ENCODE measurements at places on chromosomes 6 and 20. TPM values are rescaled to one million over a fixed set of nuclear protein-coding genes. Genes with fewer than 3 reads are reported as not detected.
A peak's percentile ranks its signal among the peaks of the same experiment; 100 is the strongest.

The KIF6 gene
- total RNA-seq: 0.19 TPM

- DNase-seq: no peak
These were observed 23.6 kb upstream of the TCFL5 start for GRCh38 chr20:62885046-62885895.

The SEL1L2 gene
- total RNA-seq: not detected

The SUMO4 gene
- 5.3 TPM for total RNA-seq

GRCh38 chr6:1076531-1077459 lies 235.1 kb upstream of the FOXQ1 start:
- no peak for DNase-seq

DNA sequence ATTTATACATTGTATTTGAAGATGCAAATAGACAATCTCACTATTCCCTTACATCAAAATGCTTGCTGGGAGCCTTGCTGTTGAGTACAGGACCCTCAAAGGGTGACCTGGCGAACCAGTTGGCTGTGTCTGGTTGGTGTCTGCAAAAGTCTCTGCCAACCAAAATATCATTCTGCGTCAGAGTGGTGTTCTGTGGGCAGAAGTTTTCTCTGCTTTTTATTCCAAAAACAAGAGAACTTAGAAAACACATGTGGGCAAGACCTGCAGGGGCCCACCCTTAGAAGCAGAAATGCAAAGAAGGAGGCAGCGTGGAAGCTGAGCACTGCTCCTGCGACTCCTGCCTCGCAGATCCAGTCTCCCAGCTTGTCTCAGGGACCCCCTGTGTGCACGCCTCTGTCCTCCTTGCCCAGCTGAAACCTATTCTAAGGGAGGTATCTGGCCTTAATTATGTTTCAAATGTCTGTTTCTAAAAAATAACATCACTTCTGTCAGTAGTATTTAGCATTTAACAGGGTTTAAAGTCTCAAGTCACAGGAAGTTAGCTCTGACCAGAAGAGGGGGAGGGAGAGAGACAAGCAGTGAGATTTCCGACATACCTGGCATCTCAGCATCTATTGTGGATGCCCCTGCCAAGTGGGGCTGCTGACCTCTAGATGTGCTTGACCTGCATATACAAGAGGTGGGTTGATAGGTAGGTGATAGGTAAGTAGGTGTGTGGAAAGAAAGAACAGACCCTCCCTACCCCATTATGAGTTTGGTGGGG lies 101.3 kb downstream of the SASH1 start:
- DNase-seq: no peak

The AURKA gene
- total RNA-seq: 4.1 TPM

- DNase-seq: no peak
These were observed 1.0 kb downstream of the TGM2 start for GRCh38 chr20:38164069-38164468.

GRCh38 chr6:27865850-27866356 lies 46.3 kb downstream of the OR2B2 start:
- no peak for DNase-seq

DNA sequence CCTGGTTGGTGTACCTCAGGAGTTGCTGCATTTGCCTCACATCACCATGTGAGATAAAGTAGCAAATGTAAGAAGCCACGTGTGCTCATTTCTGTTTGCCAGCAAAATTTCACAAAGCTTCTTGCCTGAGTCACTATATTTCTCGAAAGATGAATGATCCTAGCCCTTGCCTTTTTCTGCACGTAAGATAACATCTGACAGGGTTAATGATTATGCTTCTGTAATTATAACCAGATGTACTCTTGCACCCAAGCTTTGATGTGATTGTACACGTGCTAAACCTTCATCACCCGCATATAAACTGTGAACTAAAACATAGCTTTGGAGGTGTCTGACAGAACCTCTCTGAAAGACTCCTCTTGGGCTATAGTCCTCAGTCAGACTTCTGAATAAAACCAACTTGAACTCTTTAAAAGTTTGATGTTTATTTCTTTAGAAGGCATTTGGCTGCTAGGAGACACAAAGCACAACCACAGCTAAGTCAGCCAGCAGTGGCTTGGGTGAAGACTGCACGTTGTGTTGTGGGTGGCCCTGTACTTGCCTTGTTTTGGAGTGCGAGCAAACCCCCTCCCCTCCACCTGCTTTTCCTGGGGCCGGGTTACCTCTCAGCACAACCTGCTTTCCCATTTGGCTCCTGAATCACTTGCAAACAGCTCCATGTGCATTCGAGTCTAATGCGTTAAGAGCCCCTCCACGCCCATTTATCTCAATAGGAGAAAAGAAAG lies 19.3 kb downstream of the PROKR2 start:
- DNase-seq: no peak

- no peak for DNase-seq
These were observed 115.6 kb upstream of the HCRTR2 start for GRCh38 chr6:55058682-55059081.

GRCh38 chr20:56187534-56188165 lies 60.9 kb upstream of the MC3R start:
- no peak for DNase-seq

- no peak for DNase-seq
These were observed 214.6 kb upstream of the CNR1 start for GRCh38 chr6:88380618-88381288.

DNA sequence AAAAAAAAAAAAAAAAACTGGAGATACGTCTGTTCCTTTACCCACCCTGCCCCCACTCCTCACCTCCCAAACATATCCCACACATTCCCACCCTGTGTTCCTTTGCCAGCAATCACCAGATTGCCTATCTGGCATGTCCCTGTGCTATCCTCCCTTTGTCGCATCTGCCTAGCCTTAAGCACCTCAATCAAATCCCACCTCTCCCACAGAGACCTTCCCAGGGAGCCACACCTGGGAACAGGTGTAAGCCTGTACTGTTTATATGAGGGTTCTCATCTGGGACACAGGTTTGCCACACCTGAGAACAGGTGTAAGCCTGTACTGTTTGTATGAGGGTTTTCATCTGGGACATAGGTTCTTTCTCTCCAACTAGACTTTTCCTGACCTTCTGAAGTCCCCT lies 16.7 kb downstream of the WFDC3 start:
- DNase-seq: no peak

The CTAGE9 gene
- total RNA-seq: not detected

GRCh38 chr20:42572320-42573016 lies 617.2 kb downstream of the PTPRT start:
- no peak for DNase-seq

DNA sequence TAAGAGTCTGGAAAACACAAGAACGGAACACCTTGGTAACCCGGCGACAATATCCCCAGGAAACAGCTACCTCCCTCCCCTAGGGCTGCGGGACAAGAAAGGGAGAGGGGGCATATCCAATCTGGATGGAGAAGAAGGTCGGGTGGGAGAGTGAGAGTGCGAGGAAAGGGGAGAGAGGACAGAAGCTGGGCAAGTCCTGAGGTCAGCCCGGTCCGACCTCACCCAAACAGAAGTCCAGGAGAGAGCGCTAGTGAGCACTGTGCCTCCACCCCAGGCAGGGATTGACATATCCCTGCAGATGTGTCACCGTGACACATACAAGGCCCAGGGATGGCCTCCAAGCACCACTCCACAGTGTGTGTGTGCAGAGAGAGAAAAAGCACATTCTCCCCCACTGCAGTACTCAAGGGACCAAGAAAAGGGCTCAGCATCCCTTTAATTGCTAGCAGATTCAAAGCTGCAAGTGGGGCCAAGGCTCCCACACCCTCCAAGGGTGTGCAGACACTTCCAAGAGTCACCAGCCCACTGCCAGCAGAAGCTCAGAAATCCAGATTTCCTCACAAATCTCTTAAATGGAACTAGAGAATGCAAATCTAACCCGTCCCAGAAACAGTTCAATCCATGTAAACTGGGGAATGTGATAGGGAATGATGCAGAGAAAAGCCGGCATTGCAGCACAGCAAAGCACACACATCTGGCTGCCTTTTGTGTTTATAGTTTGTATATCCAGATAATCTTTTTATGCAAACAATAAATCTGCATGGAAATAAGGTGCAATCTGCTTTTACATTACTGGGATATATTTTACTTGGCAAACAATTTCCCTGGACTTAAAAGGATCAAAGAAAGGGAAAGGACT lies 3.1 kb downstream of the PXDC1 start:
- peak; percentile 62 for DNase-seq

The NRN1 gene
- total RNA-seq: 18.6 TPM

The ECT2L gene
- total RNA-seq: 4.1 TPM

The RNF217 gene
- 42.3 TPM for total RNA-seq

DNA sequence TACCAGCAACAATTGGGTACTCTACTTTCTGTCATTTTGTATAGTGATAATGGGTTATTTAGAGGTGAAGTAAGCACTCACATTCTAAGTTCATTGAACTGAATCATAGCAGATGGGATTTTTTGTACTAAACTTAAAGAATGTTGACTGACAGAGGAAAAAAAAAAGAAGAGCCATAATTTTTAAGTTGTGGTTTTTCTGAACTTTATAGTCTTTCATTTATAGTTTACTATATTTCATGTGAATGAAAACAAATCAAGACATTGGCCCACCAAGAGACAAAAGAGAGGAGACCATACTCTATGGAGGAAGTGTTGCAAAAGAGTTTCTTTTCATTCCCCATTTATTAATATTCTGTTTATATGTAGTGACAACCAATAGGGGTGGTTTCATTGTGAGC lies 685.7 kb downstream of the BCKDHB start:
- DNase-seq: no peak

GRCh38 chr6:135555550-135555949 lies 58.0 kb upstream of the AHI1 start:
- no peak for DNase-seq

GRCh38 chr6:14117158-14118090 lies at the start of gene CD83:
Gene CD83 (plus strand): TSS chr6:14117772. CDS start chr6:14117812, 40 bp downstream.
- no peak for DNase-seq

The PBOV1 gene
- total RNA-seq: not detected

The TNNC2 gene
- not detected for total RNA-seq

DNA sequence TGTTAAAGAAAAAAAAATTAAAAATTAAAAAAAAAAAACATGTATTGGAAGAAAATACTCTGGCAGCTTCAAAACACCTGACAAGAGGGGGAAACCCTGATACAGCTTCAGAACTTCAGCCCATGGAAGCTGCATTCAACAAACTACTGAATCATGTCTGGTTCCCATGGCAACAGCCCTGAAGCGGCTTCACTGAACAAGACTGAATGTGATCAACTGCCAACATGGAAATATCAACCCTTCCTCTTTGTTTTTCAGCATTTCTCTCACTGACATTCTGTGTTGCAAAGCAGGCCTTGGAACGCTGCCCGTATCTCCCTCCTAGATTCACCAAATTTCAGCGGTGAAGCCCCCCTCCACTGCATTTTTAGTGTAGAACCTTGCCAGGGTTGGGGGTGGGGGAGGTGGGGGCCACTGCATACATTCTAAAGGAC lies 91.3 kb upstream of the SHLD1 start:
- DNase-seq: peak; percentile 58

DNA sequence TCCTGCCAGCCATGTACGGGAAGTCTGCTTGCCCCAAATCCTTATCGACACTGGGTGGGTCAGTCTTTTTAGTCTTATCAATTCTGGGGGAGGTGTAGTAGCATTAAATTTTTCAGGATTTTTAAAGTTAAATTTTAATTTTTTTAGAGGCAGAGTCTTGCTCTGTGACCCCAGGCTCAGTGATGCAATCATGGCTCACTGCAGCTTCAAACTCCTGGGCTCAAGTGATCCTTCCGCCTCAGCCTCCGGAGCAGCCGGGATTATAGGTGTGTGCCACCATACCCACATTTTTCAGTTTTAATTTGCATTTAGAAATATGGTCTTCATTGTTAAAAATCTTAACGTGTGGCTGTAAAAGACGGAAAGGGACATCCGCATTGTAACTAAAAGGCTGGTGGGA lies 51.9 kb downstream of the BANF2 start:
- no peak for DNase-seq

GRCh38 chr6:79544939-79545450 lies 7.8 kb upstream of the LCA5 start:
- DNase-seq: no peak

GRCh38 chr6:1327630-1328029 lies 15.7 kb downstream of the FOXQ1 start:
- no peak for DNase-seq

DNA sequence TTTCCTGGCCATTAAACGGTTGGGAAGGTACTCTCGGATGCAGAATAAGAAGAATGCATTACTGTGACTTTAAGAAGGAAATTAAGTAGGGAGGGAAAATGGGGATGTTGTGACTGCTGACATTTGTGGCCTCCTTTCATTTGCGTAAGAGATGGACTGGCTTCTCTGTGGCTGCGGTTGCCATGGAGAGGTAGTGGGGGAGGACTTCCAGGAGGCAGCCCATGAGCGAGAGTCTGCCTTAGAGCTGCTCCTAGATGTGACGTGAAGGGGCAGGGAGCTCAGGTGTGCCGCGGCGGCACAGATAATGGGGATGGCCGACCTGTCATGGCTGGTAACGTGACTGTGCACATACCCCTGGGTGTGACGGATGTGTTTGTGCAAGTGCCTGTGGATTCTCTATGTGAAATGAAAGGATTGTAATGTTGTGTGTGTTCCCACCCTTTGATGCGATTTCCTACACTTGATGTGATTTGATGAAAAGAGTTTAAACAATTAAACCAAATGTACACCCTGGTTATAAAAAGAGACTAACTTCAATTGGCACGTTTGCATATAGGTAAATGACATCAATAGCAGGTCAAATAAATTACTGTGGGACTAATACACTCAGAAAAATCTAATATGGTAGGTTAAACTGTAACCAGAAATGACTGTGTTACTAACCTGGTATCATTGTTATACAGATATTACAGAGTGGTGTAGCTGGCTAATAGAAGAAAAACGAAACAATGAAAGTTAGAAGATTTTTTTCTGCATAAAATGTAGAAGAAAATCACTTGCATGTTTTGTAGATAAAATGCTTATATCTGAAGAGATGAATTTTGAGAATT lies 48.9 kb downstream of the HIVEP1 start:
- DNase-seq: no peak

The B3GALT4 gene
- total RNA-seq: 8.5 TPM

DNA sequence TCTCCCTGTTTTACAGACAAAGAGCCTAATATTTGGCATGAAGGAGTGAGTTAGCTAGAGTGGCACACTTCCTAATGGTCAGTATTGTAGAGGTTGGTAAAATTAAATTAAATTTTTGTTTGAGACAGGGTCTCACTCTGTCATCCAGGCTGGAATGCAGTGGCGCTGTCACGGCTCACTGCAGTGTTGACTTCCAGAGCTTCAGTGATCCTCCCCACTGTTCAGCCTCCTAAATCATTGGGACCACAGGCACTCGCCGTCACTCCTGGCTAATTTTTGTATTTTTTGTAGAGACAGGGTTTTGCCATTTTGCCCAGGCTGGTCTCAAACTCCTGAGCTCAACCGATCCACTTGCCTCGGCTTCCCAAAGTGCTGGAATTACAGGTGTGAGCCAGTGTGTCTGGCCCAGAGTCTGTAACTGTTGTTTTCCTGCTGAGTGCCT lies 70.9 kb downstream of the SCAND1 start:
- no peak for DNase-seq

- no peak for DNase-seq
These were observed 2.1 kb downstream of the IRF4 start for GRCh38 chr6:393391-394221.

GRCh38 chr6:7996538-7997111 lies 67.6 kb downstream of the BLOC1S5 start:
- DNase-seq: no peak

- no peak for DNase-seq
These were observed 25.3 kb upstream of the NAA20 start for GRCh38 chr20:19991854-19992253.

All from omental fat pad (tissue), 4 donors.